CD4-positive, alpha-beta T cell treated with Interferon gamma for 1 hour (primary cell): ENCODE measurements at places on chromosomes 12 and 14.

GRCh38 chr12:50190859-50191258 is 23.7 kb upstream of the CERS5 start:
- no peak for DNase-seq

- DNase-seq = peak; percentile 58
Observed at GRCh38 chr12:109775172-109775881, 57.9 kb downstream of the TRPV4 start.

DNA sequence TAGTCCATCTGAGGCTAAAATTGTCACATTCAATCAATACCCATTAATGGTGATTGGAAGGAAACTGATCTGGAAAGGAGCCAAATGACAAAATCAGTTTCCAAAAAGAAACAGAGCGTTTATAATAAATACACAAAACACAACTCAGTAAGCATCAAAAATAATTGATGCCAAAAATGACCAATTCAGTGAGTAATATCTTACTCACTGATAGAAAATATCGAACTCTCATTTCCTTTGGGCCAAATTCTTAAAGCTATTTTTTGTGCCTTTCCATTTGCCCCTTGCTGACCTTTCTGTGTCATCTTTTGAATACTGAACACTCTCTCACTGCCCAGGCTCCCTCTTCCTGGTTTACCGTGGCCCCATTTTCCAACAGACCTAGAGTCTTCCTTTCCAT is 22.5 kb upstream of the ATP2B1 start:
- DNase-seq = no peak

DNA sequence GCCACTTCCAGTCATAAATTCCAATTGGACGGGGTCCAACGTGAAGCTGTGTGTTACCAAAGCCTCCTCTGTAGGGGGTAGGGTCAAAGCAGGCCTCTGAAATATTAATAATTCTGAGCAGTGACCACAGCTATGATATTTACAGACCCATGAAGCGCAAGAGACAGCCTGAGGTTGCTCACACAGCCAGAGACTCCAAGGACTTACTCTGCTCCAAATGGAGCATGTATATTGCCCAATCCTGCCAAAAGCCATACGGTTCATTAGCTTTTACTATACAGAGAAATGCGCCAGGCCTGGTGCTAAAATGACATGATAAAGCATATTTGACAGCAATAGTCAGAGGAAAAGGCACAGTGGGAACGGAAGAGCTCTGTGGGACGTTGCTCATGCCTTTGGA is 151.3 kb downstream of the PAH start:
- DNase-seq = no peak

DNA sequence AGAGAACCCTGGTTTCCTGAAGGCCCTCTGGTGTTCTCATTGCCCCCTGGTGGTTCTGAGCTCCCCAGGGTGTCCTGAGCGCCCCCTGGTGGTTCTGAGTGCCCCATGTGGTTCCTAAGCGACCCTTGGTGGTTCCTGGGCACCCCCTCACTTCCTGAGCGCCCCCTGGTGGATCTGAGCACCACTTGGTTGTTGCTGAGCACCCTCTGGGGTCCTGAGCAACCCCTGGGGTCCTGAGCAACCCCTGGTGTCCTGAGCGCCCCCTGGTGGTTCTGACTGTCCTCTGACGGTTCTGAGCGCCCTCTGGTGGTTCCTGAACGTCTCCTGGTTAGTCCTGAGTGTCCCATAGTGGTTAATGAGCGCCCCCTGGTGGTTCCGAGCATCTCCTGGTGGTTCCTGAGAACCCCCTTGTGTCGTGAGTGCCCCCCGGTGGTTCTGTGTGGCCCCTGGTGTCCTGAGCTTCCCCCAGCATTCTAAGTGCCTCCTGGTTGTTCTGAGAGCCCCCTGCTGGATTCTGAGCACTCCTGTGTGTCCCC is 568.3 kb downstream of the TMEM121 start:
- peak; percentile 71 for DNase-seq

DNA sequence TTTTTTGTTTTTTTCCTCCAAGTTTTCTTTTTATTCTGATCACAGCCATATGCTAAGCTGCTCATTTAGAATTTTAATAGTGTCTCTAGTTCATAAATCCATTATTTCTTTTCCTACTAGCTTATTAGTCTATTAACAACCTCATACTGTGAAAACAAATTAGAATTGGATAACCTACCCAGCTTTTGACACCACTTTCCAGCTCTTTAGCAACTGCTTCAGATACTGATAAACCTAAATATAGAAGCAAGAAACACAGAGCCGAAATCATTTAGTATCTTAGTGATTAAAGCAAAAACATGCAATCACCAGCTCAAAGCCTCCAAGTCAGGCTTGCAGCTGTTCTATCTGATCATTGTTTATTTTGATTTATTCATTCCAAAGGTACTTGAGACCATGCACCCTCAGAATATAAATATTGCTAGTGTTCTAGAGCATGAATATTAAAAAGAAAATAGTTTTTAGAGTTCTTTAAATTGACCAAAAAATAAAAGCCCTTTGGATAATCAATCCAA is 121.5 kb downstream of the STXBP6 start:
- no peak for DNase-seq
